ENCODE measurements at places on chromosomes 1 and 21.

DNA sequence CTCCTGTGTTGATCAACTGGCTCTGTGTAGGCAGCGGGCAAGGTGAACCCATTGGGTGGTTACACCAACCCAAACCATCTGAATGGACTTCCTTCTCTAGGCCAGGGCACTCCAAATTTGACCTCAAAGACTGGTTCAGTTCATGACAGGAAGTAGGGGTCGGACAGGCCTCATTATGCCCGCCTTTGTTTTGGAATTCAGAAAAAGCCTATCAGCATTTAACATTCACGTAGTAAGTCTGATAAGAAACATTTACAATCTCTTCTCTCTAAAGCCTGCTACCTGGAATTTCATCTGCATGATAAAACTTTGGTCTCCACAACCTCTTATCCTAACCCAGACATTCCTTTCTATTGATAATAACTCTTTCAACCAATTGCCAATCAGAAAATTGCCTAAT is 97.1 kb upstream of the ETV3 start:
- no peak for DNase-seq

DNA sequence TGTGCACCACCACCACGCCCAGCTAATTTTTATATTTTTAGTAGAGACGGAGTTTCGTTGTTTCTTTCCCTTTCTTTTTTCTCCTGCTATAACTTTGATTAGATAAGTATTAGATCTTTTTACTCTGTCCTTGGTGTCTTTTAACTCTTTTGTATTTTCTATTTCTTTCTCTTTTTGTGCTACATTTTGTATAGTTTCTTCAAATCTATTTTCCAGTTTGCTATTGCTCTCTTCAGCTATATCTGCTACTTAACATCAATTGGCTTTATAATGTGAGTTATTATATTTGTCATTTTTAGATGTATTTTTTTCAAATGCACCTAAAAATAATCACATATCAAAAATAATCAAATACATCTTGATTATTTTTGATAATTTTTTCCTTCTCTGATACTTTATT is 16.0 kb upstream of the ERRFI1 start:
- DNase-seq: no peak

GRCh38 chr1:20621012-20621411 is 12.2 kb upstream of the PINK1 start:
- no peak for DNase-seq

DNA sequence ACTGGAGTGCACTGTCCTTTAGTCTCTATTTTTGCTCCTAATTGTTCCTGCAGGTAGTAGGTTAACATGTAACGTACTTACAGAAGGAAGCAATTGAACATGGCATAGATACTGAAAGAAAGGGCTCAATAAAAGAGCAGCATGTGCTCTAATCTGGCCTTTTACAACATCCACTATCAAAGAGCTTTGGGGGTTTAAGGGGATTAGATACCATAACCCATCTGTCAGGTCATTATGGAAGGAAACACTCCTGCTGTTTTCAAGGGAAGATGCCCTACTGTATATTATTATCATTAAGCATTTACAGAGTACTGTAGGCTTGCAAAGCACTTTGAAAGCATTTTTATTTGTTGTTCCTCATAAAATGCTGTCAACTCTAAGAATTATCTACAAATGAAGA is 152.8 kb downstream of the TTLL7 start:
- DNase-seq: no peak

- no peak for DNase-seq
Observed at GRCh38 chr1:234683861-234684632, 74.1 kb upstream of the IRF2BP2 start.

DNA sequence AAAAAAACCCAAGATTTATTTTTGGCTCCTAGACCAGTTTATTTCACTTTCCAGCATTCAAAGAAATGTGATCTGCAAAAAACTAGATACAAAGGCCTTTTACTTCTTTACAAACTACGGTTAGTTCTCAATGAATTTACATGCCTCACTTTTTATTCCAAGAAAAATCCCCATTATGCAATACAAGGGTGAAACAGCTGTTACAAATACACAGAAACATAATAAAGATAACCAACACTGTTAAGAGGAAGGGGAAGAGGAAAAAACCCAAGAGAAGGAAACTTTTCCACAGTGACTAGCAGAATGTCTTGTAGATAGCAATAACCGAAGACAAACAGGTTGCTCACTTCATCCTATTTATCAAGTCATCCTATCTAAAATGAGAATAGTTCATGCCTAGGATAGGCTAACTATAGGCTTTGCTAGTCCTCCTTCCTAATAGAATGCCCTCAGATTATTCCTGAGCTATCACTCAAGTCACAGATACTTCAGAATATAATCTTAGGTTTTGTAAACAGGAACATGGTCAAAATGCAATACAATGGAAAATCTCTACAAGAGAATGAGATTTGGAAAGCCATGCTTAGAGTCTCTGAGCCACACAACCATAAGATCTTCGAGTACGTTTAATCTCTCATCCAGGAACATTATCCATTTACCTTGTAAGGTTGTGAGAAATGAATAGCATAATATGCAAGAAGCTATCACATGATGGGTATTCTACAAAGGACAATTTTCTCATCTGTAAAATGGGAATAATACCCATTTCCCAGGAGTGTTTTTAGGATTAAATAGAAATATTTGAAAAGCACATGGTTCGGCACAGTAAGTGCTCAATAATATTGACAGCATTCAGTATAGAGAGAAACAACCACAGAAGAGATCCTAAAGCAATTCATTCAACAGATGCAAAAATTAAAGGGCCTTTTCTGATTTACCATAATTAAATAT is 5.4 kb downstream of the PNRC2 start:
- DNase-seq: no peak

GRCh38 chr21:35484851-35485250 is 435.7 kb upstream of the RUNX1 start:
- no peak for DNase-seq

GRCh38 chr1:155016231-155016831 is 13.7 kb downstream of the ZBTB7B start:
- DNase-seq: no peak
